ENCODE measurements at places on chromosomes 6 and 20.

- DNase-seq: no peak
Measured at GRCh38 chr20:38872036-38872435, 54.2 kb upstream of the FAM83D start.

DNA sequence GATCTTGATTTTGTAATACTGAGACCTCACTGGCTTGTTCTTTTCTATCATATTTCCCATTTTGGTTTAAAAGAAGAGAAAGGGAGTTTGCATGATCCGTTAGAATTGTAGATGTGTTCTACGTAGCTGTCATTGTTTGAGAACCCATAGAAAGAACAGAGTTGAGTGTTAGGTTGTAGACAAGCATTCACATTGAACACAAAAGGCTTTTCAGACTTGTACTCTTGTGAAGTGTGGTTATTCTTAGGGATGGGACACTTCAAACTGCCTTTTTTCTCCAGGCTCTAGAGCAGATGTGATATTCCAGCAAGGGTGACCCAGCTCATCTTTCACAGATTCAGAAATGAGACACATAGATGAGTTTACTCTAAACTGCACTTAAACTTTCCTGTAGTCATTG is 19.9 kb downstream of the FOXO3 start:
- DNase-seq: no peak

DNA sequence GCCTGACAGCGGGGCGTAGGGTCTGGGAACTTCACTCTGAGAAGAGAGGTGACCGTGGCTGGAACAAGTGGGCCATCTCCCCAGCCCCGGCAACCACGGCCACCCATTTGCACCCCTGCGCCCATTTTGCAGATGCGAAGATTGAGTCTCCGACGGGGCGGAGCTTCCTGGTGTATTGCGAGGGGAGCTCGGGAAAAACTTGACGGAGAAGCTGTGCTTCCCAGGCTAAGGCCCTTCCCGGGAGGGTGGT is 653 bp downstream of the ZNF335 start:
- peak; percentile 63 for DNase-seq

DNA sequence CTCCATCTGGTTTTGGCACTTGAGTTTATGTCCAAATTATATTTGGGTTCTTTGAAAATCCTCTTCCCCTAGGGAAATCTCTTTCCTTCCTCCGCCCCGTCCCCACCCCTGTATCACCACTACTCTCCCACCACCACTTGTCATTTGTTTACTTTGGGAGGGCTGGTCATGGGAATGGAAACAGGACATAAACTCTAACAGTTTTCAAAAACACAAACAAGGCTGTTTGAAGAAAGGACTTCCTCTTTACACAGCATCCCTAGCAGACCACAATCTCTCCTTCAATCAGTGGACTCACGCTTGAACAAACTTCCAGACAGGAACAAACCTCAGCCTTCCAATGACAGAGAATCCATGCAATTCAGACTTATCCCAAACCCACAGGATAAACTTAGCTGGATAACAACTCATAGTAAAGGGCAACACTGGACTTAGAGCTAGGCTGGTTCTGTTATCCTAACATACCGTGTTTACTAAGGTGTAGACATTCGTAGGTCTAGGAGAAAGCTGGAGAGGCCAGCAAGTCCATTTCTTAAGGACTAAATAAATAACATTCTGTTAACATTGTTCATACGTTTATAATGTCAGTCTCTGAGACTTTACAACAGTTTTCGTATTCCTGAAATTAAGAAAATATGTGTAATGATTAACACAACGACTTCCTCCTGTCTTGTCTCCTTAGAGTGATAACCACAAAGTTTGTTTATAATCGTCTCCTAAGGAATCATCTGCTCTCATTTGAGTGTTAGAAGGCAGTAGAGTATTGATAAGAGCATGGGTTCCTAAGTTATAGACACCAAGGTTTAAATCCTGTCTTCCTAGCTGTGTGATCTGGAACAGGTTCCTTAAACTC is 44.1 kb upstream of the CTAGE9 start:
- no peak for DNase-seq

DNA sequence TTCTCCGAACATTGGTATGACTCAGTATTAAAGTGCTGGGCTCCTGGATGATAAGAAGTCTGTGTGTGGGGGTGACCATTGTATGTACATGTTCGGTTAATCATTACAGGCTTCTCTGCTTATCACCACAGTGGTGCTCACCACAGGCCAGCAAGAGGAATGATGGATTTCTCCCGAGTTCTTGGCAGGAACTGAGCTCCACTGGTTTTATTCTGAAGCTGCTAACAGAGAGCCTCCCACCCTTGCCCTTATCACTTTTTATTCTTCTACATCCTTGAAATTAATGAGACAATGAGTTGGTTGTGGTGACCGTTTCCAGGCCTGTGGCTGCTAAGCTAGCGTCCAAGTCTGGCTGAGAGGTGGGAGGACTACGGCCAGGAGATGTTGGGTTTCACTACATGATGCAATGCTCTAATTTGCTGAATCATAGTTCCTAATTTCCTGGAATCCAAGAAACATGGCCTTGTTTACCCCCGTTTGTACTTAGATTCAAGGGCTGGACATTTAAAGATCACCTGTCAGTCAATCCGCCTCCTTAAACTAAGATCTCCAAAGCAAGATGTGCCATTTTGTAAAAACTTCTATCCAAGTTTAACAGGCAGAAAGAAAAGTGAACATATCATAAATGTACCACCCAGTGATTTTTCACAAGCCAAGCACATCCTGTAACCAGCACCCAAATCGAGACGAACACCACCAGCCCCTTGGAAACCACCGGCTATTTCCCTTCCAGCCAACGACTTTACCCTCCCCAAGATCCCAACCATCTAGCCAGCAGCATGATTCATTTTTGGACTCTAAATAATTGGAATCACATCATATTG is 172.5 kb downstream of the FOXA2 start:
- DNase-seq: no peak

- DNase-seq: no peak
Measured at GRCh38 chr6:26613689-26614683, 17.2 kb downstream of the ABT1 start.

- DNase-seq: no peak
Measured at GRCh38 chr6:77740380-77740779, 87.5 kb downstream of the MEI4 start.

- DNase-seq: no peak
Measured at GRCh38 chr6:132685009-132685408, 26.0 kb upstream of the TAAR1 start.

DNA sequence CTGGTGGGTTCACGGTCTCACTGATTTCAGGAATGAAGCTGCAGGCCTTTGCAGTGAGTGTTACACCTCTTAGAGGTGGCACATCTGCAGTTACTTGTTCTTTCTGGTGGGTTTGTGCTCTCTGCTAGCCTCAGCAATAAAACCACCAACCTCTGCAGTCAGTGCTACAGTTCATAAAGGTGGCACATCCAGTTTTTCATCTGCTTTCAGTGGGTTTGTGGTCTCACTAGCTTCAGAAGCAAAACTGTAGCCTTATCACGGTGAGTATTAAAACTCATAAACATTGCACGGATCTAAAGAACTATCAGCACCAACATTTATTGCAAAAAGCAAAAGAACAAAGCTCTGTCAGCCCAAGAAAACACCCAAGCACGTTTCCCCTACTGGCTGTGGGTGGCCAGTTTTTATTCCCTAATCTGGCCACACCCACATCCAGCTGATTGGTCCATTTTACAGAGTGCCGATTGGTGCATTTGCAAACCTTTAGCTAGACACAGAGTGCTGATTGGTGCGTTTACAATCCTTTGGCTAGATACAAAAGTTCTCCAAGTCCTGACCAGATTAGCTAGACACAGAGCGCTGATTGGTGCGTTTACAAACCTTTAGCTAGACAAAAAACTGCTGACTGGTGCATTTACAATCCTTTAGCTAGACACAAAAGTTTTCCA is 3.4 kb upstream of the TMEM14C start:
- DNase-seq: no peak

GRCh38 chr6:51901766-51902764 is 185.3 kb downstream of the PKHD1 start:
- no peak for DNase-seq

DNA sequence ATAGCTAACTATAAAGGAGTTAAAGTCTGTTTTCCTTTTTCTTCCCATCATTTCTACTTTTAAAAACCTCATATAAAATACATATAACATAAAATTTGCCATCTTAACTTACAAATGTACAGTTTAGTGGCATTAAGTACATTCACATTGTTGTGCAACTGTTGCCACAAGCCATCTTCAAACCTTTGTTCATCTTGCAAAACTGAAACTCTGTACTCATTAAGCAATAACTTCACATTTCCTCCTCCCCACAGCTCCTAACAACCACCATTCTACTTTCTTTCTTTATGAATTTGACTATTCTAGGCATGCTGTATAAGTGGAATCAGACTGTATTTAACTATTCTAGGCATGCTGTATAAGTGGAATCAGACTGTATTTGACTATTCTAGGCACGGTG is 4.5 kb downstream of the CCDC170 start:
- no peak for DNase-seq

GRCh38 chr6:53410508-53411258 is 61.9 kb upstream of the ELOVL5 start:
- peak; percentile 19 for DNase-seq

DNA sequence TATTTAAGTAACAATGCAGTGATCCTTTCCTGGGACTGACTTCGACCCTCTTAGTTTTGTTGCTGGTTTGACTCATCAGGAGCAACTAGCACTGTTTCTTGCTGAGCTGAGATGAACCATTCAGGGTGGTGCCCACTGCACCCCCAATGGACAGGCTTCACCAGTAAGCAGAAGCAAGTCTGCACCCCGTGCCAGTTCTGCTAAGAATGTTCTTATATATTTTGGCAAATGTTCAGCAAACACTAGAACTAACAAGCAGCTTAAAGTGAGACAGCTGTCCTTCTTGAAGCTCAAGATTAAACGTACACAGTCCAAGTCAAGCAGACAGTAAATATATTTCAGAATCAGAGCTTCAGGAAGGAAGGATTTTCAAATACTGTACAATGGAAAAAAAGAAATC is 561.3 kb upstream of the CDH4 start:
- no peak for DNase-seq

DNA sequence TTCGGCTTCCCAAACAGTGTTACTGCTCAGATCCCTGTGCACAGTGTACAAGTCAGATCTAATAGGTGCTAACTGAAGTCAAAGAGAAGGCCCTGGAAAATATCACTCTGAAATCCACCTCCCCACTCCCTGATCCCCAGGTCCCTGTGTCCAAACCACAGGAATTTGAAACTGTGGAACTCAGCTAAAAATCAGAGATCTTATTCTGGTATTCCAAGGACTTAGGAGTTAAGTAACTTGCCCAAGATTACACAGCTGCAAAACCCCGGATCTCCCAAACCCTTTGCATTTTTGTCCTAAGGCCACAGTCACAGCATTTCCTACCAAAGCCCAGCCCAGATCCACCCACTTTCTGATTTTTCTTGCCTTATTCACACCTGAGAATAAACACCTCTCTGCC is 32.3 kb upstream of the SLC23A2 start:
- no peak for DNase-seq

- no peak for DNase-seq
Measured at GRCh38 chr20:47024461-47024937, 129.9 kb downstream of the EYA2 start.

DNA sequence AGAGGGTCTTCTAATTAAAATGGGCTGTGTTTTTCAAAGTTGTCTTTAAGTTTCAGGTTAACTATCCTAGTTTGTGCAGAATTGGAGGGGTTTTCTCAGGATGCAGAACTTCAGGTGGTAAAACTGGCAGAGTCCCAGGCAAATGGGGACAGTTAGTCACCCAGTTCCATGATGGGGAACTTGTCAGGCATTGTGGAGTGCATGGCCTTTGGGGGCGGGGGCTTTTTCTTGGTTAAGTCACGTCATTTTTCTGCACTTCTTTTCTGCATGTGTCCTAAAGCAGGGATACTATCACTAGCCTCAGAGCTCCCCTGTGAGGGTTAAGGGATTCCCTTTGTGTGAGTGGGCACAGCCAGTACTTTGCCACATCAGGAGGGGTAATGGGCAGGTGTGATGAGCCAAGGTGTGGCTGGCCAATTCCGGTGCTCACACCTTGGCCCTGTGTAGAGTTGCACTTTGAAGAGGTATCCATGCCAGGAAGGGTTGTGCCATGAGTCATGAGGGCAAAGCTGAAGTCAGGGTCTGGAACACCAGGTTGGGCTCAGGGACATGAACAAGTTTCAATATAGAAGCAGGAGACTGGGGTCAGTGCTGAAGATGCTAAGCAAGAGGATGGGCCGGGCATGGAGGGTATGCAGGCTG is 126.0 kb upstream of the RREB1 start:
- DNase-seq: no peak

- DNase-seq: no peak
Measured at GRCh38 chr20:53428996-53429395, 164.6 kb downstream of the ZNF217 start.

DNA sequence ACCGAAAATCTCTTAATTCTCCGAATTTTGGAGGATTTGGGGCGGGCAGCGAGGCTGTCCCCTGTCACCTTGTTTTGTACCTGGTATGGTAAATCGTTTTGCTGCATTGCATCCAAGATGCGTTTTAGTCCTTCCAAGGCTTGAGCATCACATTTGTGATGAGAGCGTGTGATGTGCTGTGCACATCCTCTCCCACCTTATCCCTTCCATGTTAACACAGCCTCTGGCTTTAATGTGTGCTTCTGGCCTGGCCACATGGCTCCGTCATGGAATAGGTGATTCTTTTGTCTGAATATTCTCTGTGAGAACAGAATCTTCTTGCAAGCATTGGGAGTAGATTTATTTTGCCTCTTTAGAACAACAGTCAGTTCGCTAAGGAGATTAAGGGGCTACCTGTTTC is 763 bp downstream of the TMEM14A start:
- no peak for DNase-seq

DNA sequence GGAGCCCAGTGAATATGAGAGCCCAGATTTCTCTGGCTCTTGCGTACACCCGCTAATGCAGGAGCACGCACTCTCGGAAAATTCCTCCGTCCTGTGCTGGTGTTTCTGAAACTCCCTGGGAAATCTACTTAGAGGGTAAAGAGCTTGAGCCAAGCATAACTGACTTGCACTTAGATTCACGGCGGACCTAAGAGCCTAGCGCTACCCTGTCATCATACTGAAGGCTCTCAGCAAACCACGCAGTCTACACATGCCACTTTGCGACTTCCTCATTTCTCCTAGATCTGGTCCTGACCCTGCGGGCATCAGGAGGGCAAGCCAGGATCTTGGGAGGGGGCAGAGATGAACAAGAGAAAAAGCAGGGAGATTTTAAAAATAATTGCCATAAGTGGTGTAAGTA is 324.7 kb downstream of the CD83 start:
- DNase-seq: no peak

- no peak for DNase-seq
Measured at GRCh38 chr6:142838821-142839685, 105.9 kb downstream of the HIVEP2 start.
